ENCODE measurements at places on chromosomes 1 and 21. TPM values are rescaled to one million over a fixed set of nuclear protein-coding genes. Genes with fewer than 3 reads are reported as not detected.

DNA sequence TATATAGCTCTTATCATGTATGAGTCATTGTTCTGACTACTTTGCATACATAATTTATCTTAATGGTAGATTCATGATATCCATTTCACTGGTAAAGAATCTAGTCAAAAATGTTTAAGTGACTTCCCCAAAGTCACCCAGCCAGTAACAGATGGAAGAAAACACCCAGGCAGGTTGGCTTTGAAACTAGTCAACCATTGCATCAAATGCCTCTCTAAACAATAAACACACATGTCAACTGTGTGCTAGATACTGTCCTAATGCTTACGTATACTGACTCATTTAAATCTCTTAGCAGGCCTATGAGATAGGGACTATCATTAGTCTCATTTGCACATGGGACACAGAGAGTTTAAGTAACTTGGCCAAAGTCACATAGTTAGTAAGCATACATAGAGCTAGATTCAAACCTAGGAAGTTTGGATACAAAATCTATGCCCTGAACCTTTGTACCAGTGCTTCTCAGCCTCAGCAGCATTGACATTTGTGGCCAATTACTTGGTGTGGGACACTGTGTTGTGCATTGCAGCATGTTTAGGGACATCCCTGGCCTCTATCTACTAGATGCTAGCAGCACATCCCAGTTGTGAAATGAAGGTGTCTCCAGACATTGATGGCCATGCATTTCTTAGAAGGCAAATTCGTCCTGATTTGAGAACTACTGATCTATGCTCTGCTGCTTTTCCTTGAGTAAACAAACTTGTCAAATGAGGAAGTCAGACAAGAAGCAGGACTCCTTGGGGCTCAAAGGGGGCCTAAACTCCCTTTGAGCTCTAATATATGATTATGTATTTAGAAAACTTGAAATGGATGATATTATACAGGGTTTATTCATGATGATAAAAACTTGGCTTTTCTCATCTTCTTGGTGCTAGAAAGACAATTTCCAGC lies 316.3 kb downstream of the KCNH1 start:
- no peaks in the 10 kb centered on the region for H3K36me3 ChIP-seq
- H3K27me3 ChIP-seq, result no peaks in the 10 kb centered on the region
- no peak for DNase-seq

S100A12 gene
- 8.9 TPM for total RNA-seq

PTGER3 gene
- 1.7 TPM for total RNA-seq

CD2 gene
- 1.4 TPM for total RNA-seq

S100A8 gene
- 27.2 TPM for total RNA-seq
